ENCODE measurements at places on chromosomes 7 and 10. TPM values are rescaled to one million over a fixed set of nuclear protein-coding genes. Genes with fewer than 3 reads are reported as not detected.

TAC1 gene
- not detected for total RNA-seq

HMX2 gene
- total RNA-seq, result not detected

UNCX gene
- not detected for total RNA-seq

CARD11 gene
- total RNA-seq, result 0.80 TPM
